ENCODE measurements at places on chromosomes 5 and 9. TPM values are rescaled to one million over a fixed set of nuclear protein-coding genes. Genes with fewer than 3 reads are reported as not detected.

Gene PFN3
- not detected for total RNA-seq

Gene TMEM252
- total RNA-seq: not detected

Gene ERGIC1
- total RNA-seq: 257 TPM

Gene GAS1
- total RNA-seq: 11.0 TPM

Gene SARDH
- total RNA-seq: not detected

All from MCF 10A (cell line).